Glomerular endothelial cell (primary cell): ENCODE measurements at places on chromosomes 2 and 18. TPM values are rescaled to one million over a fixed set of nuclear protein-coding genes. Genes with fewer than 3 reads are reported as not detected.
A peak's percentile ranks its signal among the peaks of the same experiment; 100 is the strongest.

Gene ASXL3
- total RNA-seq: 0.19 and 0.47 TPM in 2 replicates

Gene CYP26B1
- 0.44 and 2.7 TPM in 2 replicates for total RNA-seq

Gene DLGAP1
- total RNA-seq: 1.6 and 2.0 TPM in 2 replicates

DNA sequence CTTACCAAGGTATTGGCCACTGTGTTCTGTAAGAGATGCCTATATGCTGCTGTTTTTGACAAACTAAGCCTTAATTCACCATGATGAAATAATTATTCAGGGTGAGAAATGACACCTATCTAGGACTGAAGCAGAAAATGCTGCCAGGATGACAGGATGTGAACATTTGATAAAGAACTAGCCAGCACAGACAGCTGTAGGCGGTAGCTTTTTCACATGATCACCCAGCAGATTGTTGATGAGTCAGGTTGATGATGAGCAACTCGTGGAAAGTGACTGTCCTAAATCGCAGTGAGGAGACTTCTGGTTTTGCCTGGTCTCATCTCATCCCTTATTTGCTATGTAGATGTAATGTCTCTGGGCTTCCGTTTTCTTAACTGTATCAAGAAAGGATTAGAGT lies 144.1 kb downstream of the PRPF40A start:
- no peak for DNase-seq

DNA sequence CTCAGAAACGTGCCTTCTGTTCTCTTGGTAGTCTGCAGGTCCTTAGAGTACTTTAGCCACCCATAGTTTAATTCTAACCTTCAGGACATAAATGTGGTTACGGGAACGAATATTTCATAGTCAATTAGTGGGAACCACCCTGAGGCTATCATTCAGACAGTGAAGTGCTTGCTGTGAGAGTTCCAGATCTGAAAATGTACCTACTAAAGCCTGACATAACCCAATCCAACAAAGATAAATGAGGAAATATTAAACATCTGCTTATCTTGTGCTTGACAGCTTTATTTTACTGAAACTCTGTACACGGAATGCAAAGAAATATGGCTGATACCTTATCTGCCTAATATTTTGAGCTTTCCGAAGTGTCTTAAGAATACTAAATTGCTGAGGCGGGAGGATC lies 43.0 kb downstream of the RAB27B start:
- DNase-seq: no peak

- no peak for DNase-seq
These were observed 259.4 kb upstream of the GULP1 start for GRCh38 chr2:188032306-188032705.

- DNase-seq: no peak
These were observed 122.7 kb downstream of the VIT start for GRCh38 chr2:36819095-36819711.

GRCh38 chr2:39232141-39232540 lies 11.6 kb downstream of the CDKL4 start:
- no peak for DNase-seq

- no peak for DNase-seq
These were observed 25.9 kb downstream of the HAUS1 start for GRCh38 chr18:46130061-46130460.

- DNase-seq: peak; percentile 93
These were observed 145.6 kb downstream of the TGIF1 start for GRCh38 chr18:3595369-3596273.

- DNase-seq: no peak
These were observed 323.6 kb downstream of the PAX3 start for GRCh38 chr2:221975151-221975550.

DNA sequence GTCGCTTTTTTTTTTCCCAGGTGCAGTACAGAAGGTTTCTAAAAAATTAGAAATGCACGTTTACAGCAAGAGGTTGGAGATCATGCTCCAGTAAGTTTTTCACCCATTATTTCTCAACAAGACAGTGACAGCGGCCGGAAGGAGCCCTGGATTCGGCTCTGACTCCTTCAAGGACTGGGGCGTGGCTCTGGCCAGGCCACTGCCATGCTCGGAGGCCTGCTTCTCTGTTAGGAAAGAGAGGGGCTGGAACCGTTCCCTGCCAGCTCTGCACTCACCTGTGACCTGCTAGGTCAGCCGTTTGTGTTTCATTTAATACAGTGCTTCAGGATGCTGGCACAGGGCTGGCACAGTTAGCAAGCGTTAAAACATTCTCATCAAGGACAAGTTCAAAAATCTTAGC lies 6.7 kb upstream of the IAH1 start:
- no peak for DNase-seq

DNA sequence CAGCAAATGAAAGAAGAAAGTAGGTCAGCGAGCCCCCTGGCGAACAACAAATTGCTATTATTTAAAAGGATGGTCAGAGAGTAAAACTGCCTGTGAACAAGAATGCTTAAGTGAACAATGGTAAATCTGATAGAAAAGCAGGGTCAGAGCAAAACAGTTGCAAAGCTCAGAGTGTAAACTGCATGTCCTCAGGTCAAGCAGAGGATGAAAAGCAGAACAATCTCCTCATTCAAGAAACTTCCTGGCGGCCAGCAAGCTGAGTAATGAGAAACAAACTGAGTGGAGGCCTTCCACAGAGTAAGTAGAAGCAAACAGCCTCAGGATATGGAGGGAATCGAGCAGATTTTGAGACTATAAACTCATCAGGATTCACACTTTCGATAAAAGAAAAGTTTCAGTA lies 117.9 kb downstream of the PPP1R1C start:
- no peak for DNase-seq

GRCh38 chr18:63180971-63181376 lies 138.6 kb downstream of the BCL2 start:
- DNase-seq: no peak

- no peak for DNase-seq
These were observed 39.5 kb downstream of the ARL4C start for GRCh38 chr2:234457421-234457820.

GRCh38 chr18:80023173-80023572 lies 11.1 kb upstream of the RBFA start:
- no peak for DNase-seq

- no peak for DNase-seq
These were observed 66.6 kb downstream of the ZFP36L2 start for GRCh38 chr2:43159797-43160196.
